OCI-LY7 (cell line): ENCODE measurements at places on chromosomes 16 and 17.

GRCh38 chr16:10256784-10257641 is 74.8 kb upstream of the GRIN2A start:
- peak; percentile 67 for DNase-seq

DNA sequence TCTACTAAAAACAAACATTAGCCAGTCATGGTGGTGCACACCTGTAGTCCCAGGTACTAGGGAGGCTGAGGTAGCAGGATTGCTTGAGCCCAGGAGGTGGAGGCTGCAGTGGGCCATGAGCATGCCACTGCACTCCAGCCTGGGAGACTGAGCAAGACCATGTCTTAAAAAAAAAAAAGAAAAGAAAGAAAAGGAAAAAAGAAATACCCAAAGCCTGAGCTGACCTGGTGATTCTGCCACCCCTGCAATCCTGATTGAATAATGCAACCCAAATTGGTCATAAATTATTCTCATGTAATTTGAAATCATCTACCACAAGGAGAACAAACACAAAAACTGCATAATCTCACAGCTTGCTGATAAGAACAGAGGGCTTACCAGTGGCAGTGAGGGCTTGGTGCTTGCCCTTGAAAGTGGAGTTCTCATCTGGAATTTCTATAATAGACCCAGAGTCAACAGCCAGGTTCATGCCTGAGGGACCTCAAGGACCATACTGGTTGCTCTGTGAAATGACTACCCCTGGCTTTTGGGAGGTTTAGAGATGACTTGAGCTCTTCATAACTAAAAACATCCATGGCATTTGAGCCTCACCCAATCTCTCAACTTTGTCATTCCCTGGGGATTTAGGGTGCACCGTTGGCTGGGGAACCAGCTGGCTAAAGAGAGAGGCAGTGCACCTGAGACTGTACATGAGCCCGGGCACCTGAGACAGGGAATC is 35.4 kb upstream of the TMC5 start:
- DNase-seq: peak; percentile 8

DNA sequence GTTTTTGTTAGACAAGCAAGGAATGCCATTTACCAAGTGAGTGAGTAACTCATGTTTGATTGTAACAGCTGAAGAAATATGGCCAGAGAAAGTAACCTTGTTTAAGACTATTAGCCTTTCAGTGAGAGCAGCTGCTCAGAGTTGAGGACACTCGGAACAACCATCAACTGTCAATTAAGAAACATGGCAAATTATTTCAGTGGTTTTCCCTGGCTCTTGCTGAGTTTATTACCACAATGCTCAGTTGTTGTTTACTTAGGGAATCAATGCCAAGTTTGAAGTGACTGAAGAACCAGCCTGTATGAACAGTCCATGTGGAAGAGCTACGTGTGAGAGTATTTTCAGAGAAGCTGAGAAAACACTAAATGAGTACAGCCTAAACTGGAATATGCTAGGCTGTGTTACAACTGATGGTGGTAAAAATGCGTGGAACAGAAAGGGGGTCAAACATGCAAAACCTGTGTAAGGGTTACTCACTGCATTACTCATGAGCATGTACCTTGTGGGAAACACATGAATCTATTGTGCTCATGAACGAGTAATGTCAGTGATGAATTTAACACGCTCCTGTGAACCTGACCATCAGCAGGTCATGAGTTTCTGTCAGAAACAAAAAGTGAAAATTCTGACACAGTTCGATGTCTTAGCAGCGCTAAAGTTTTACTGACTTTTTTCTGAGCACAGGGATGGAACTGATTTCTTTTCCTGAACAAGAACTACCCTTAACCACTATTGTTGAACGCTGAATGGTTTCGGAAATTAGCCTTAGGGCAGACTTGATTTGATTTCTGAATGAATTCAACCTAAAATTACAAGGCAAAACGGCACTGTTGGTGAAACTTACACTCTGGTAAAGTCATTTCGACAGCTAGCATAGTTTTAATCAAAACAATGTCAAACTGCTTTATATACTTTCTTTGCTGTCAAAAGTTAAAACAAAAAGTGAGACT is 33.5 kb downstream of the GNA13 start:
- DNase-seq: no peak

DNA sequence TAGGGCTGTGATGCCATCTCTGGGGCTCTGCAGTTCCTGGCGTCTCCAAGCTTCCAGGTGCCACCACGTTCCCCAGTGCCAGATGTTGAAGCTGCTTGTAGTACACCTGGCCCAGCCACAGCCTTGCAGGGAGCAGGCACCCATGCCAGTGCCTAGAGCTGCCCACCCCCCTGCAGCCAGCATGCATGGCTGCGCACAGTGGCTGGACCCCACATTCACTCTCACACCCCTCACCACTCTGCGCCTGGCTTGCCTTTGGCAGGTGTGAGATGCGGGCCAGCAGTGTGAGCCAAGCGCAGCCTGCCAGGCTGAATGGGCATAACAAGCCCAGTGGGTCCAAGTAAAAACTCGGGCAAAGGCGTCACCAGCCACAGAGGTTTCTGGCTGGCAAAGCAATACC is 75.4 kb upstream of the CHMP6 start:
- no peak for DNase-seq

DNA sequence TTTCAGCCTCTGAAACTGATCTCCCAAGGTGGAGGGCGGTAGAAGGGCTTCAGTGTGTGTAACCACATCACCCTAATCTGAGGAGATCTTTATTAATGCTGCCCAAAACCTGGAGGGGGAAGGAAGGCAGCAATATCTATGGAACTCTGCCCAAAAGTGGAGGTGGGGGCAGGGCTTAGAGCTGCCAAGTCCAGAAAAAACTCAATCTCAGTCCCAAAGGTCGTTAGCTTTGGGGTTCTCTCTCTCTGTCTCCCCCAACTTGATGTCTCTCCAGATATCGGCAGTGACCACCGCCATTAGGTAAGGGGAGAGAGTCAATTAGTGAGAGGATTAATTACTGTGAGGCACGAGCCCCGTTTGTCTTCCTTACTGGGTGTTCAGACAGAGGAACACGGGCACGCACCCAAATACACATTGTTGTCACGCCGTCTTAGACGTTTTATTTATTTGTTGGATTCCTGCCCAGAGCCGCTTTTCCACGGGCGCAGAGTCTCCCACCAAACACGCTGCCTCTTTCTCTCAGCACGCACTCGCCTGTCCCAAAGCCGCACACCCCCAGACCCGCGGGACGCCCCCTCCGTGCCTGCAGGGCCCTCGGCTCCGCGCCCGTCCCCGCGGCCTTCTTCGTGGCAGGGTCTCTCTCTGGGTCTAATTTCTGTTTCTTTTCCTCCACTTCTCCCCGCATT is 5.4 kb upstream of the LHX1 start:
- DNase-seq: no peak

DNA sequence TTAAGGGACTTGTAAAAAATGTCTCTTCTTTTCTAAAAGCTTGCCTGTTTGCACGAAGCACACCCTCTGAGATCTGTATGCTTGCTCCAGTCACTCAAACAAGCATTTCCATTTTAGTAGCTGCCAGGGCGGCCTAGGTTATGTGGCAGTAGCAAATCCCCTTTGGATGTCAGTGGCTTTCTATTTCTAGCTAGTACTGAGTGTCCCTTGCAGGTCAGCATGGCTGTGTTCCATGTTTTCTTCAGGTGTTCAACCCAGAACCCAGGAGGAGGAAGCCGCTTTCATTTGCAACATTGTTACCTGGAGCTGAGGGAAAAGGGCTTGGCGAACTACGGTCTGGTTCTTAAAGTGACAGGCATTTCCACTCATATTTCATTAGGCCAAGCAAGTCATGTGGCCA is 36.4 kb downstream of the FOXL1 start:
- DNase-seq: no peak

GRCh38 chr16:28309811-28310311 is 17.5 kb downstream of the SBK1 start:
- no peak for DNase-seq

DNA sequence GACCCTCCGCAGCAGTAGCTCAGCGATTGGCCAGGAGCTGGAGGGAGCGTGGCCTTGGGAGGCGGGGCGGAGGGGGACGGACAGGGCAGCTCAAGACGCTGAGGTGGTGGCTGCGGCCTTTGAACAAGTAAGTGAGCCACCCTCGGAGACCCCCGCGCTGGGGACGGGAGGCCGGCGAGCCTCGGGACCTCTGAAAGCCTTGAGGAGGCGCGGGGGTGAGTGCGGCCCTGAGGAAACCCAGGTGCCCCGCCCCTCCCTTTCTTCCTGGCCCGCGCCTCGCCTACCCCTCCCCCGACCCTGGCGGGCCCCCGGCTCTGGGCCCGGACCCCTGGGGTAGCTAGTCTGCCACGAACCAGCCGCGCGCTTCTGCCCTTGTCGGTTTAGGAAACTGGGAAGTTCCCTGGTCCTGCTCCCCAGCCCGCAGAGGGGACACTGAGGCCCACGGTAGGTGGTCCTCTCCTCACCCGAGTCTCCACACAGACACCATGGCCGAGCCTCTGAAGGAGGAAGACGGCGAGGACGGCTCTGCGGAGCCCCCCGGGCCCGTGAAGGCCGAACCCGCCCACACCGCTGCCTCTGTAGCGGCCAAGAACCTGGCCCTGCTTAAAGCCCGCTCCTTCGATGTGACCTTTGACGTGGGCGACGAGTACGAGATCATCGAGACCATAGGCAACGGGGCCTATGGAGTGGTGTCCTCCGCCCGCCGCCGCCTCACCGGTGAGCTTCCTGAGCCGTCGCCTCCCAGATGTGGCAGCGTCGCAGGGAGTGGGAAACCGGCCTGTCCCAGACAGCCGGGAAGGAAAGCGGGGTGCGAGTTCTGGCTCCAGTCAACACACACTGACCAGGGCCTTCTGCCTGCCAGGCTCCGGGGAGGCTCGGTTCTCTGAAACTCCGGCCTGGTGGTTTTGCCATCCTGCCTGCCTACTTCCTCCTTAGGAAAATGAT is at the start of gene MAPK7:
Gene MAPK7, plus strand, starts transcription at position 83 of the 945 bp plus-strand sequence. Its CDS starts 403 bp downstream, at position 486.
- no peak for DNase-seq

DNA sequence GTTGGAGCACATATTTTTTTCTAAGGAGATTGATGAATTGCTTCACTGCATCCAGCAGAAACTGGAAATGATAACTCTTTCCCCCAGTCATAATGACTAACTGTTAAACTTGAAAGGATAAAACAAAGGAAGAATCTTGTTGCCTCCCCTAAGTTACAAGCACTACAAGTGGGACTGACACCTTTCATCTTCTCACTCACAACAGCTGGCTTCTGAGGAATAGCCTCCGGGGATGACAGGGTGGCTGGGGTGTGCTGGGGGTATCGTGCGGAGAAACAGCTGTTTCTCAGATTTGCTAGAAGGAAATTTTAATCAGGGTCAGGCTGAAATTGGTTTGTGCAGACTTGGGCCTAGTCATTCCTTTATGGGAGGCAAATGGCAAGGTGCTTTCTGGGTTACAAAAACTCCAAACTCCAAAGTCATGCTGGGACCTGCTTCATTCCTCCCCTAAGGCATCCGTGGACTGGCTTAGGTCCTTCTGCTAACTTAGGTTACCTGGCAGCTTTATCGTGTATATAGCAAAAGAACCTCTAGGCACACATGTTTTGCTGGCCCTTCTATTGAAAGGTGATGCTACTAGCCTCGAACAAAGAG is 557.2 kb downstream of the TOX3 start:
- no peak for DNase-seq

GRCh38 chr17:81324851-81325713 is 30.0 kb upstream of the SLC38A10 start:
- DNase-seq: no peak

DNA sequence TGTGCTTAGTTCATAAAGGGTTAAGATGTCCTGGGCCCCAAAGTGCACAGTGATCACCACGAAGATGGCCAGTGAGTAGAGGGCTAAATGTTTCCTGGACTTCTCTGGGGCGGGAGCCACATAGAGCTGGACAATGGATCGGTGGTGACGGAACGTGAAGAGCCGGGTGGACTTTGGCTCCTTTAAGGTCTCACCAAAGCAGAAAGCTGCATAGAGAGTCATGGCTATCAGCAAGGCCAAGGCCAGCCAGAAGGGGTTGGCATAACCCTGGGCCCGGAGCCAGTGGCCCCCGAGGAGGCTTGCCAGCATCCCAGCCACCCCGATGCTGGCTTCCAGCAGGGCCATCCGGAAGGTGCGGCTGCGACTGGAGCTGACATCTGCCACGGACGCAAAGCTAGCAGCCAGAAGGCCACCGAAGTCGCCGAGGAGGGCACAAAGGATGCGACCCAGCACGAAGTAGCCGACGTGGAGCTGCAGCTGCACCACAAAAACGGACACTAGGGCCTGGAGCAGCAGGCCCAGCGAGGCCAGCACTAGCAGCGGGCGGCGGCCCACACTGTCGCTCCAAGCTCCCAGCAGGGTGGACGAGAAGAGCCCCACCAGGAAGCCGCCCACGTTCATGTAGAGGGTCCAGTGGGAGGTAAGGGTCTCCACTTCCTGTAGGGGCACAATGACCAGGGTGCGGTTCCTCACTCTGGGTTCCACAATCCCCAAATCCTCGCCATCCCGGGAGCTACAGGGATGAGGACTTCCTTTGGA is 1.0 kb downstream of the SLC46A1 start:
- no peak for DNase-seq

DNA sequence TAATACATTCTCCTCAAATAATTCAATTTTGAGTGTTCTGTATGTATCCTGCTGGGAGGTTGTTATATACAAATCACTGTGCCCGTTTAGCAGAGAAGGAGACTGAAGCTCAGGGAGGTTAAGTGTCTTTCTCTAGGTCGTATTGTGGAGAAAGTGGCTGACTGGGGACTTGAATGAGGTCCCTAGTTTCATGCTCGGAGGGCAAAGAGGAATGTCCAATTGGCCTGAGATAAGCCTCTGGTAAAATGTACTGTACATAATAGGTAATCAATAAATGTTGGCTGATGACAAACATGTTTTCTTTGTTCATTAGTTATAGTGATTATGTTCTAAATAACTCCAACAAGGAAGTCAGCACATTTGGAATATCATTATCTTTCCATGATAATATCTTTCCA is 442.6 kb downstream of the UTP18 start:
- DNase-seq: no peak

DNA sequence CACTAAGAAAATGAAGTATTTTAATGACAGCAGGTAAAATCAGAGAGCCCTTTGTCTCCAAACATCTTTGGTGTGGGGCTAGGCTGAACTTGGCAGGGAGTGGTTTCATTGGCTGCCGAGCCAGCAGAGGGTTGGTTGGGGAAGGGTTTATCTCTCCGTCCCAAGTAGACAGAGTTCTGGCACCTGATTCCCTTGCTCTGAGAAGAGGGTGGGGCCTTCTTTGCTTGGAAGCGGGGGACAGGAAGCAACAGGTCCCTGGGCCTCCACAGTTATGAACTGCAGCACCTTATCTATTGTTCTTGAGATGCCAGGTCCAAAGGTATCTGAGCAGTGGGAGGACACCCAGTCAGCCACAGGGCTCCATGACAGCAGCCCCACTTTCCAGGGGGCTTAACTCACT is 12.3 kb upstream of the CDH1 start:
- no peak for DNase-seq

GRCh38 chr16:12612598-12613101 is 191.0 kb downstream of the CPPED1 start:
- no peak for DNase-seq

- DNase-seq: no peak
Observed at GRCh38 chr17:3886776-3887175, 6.1 kb downstream of the CAMKK1 start.

- DNase-seq: no peak
Observed at GRCh38 chr17:62802561-62803205, 5.4 kb downstream of the MARCHF10 start.

DNA sequence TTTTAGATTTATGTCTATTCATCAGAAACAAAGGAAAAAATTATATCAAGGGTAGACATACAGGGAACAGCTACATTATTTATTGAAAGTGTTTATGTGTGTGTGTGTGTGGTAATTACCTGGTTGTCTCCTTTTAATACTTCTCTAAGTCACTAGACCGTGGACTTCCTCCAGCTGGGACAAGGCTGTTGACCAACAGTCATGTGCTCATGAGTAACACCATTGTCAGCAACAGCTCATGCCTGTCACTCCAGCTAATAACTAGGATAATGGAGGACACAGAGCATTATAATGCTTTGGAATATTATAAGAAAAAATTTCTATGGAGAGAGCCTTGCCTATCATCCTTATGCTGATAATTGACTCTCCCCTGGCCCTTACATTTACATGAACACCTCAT is 125.3 kb upstream of the SALL1 start:
- no peak for DNase-seq
